NCI-H1694 (cell line): ENCODE measurements at places on chromosomes 11 and 22.

DNA sequence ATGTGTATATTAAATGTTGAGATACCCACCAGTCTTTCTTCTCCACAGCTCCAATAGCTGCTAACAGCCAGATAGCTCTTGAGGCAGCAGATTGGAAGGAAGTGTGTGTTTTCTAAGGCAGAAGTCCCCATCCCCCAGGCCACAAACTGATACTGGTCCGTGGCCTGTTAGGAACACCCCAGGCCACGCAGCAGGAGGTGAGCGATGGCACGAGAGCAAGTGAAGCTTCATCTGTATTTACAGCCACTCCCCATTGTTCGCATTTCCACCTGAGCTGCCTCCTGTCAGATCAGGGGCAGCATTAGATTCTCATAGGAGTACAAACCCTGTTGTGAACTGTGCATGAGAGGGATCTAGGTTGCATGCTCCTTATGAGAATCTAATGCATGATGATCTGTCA lies 12.7 kb downstream of the CCDC73 start:
- DNase-seq: no peak

GRCh38 chr11:86162239-86162638 lies 82.3 kb upstream of the EED start:
- DNase-seq: no peak

DNA sequence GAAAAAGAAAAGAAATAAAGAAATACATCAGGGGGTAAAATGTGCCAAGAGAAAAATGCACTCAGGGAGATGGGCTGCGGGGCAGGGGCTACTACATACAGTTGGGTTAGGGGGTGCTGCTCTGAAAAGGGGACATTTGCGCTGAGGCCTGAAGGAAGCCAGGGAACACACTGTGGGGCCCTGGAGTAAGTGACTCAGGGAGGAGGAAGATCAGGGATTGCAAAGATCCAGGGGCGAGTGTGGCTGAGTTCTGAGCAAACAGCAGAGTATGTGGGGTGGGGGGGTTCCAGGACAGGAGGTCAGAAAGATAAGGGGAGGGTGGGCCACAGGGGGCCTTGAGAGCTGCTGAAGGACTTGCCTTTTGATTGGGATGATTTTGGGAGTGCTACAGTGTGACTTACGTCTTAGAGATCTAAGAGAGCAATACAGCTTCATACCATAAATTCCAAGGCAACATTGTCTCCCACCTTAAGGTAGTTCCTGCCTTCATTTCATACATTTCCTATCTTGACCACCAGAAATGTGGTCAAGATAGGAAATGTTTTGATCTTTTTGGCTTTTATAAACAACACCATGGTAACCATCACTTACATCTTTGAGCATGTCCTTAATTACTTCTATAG lies 5.8 kb downstream of the A4GALT start:
- no peak for DNase-seq

- no peak for DNase-seq
Measured at GRCh38 chr22:19522881-19523239, 1.4 kb downstream of the CLDN5 start.

DNA sequence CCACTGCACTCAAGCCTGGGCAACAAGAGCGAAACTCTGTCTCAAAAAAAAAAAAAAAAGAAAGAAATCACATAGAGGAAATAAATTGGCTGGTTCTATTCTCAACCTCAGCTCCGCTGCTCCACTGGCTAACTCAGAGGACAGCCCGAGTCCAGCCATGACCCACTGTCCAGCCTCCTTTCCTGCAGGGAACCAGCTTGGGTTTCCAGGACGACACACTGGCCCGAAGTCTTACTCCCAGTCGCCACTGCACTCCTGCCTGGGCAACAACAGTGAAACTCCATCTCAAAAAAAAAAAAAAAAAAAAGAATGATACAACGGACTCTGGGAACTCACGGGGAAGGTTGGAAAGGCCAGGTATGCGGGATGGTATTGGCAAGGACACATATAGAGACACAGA lies 31.5 kb downstream of the APOL3 start:
- DNase-seq: no peak
